Activated CD4-positive, alpha-beta T cell treated with anti-CD3 and anti-CD28 coated beads, Interleukin-2, Interleukin-6, amounts not matched to agents 100 ng/mL and 50 ng/mL, durations not matched to agents 16 hours and 8 hours (primary cell): ENCODE measurements at places on chromosomes 16 and 17.

DNA sequence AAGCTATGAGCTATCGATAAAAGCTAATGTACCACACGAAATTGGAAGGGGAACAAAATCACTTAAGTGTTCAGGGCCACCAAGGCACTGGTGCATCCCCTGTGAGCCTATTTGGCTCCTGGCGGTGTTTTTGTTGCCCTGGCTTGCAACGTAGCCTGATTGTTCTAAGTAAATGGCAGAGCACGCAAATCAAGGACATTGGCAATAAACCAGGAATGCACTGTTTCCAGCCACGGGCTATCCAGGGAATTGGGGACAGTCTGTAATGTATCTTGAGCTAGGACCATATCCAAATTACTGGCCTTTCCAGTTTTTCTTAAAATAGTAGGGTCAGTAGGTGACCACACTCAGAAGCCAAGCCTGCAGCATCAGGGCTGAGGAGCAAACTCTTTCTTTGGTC lies 734.0 kb downstream of the MAF start:
- no peak for DNase-seq

- peak; percentile 31 for DNase-seq
These were observed 658 bp downstream of the SYNRG start for GRCh38 chr17:37608351-37609169.

GRCh38 chr17:5841862-5842261 lies 228.3 kb upstream of the WSCD1 start:
- DNase-seq: no peak

DNA sequence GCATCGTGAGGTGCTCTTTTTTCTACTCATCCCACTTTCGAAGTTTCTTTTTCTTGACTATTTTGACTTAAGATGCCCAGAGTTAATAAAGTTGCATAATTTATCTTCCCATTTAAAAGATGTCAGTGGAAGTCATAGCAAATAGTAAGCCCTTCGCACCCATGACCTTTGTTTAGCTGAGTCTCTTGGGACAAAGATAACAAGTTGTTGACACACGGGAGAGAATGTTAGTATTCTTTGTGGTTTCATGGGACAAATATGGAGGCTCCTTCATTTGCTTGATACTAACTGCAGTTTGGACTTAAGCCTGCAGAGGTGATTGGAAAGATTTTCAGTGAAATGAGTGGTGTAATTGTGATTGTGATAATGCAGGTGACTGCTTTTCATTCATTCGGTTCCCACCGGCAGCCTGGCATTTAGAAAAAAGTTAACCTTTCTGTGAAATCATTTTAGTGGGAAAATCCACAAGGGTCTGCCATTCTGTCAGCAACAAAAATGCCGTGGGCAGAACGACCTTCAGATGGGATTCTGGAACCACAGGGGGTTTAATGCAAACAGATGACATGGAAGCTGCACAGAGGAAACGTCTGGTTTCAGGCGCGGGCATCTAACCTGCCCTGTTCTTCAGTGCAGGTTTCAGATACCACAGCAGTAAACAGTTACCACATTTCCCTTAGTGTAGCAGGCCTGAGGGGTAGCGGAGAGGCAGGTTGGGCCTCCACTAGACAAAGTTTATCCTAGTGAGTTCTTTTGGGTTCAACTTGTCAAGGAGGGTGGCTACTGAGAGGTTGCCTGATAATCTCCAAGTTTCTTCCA lies 123.0 kb downstream of the RPTOR start:
- peak; percentile 28 for DNase-seq

DNA sequence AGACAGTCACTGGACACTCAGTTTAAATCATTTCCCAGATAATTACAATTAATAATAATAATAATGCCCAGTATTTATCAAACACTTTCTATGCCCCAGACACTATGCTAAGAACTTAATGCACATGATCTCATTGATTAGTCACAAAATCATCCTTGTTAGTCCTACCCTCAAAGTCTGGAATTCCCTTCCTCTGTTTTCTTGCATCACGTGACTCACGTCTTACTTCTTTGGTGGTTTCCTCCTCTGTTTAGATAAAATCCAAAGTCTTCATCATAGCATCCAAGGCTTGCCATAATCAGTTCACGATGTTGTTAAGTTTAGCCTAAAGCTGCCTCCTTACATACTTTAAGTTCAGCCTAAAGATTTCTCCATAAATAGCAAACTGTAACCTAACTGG lies 471.9 kb downstream of the PMP22 start:
- DNase-seq: no peak

GRCh38 chr17:49422714-49423113 lies 8.0 kb upstream of the PHB1 start:
- DNase-seq: no peak

DNA sequence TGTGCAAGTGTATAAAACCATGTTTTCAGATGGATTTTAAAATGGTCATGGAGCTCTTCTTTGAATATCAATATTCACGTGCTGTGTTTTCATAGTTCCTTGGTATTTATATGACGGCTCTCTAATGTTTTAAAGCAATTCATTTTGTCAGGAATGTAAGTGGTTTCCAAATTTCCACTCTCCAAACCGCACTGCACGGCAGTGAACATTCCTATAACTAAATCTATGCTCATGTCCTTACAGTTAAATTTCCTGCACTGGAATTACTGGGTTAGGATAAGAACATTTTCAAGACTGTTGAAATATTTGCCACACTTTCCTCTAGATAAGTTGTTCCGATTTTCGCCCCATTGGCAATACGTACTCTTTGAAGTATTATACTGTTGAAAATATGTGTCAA lies 398.9 kb downstream of the PMP22 start:
- no peak for DNase-seq

GRCh38 chr17:68449021-68449739 lies 8.1 kb downstream of the WIPI1 start:
- DNase-seq: no peak

DNA sequence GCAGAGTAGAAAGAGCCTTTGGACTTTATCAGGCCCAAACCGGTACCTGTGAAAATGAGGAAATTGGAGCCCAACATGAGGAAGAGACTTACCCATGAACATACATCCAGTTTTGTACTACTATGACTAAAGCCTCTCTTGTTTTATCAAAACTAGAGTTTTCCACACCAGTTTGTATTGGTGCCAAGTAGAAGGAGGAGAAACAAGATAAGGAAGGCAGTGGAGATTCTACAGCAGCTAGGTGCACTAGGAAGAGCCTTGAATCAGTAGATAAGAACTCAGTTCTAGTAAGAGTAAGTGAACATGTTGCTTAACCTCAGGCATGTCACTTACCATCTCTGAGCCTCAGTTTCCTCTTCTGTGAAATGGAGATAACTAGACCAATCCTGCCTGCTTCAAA lies 13.7 kb upstream of the TMEM132E start:
- no peak for DNase-seq

DNA sequence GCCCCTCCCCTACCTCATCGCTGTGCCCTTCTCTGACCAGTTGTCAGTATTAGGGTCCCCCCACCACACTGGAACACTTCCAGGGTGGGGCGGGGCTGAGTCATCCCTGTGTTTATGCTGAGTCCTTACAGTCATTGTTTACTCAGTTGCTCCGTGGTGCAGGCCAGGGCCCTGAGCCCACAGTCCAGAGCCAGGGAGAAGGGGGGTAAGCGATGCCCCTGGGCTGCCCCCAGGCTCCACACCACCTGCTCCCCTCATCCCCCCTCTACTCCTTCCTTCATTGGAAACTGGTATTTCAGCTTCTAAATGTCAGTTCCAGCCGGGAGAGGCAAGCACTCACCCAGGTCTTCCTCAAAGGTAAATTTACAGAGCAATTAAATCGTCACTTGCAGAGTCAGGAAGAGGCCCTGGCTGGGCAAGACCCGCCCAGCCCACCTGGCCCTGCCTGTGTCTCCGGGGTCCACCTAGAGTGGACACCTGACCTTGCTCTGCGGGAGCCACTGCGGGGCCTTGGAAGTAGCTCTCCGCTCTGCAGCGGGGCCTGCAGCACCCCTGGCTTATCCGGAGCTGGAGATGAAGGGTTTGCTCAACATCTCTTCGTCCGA lies 4.8 kb downstream of the ATP2A3 start:
- no peak for DNase-seq

GRCh38 chr17:27526604-27527002 lies 70.4 kb downstream of the KSR1 start:
- DNase-seq: peak; percentile 85

GRCh38 chr16:17304491-17305119 lies 166.2 kb downstream of the XYLT1 start:
- DNase-seq: no peak

- DNase-seq: no peak
These were observed 900.8 kb upstream of the GOT2 start for GRCh38 chr16:59634951-59635350.

DNA sequence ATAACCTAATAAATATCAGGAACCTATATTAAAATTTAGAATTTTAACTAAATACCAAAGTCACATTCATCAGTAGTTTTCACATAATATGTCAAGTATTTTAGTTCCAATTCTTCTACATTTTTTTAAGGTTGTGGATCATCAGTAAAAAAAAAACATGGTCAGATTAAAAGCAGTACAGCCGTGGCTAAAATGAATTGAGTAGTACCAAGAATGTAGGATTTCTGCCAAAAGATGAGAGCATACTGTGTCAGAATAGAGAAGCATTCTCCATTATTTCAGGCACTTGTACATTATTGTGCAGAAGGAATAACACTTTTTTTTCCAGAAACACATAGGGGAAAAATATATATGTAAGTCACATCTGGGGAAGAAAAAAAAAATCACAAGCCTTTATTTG lies 1176.1 kb downstream of the CDH11 start:
- no peak for DNase-seq

- no peak for DNase-seq
These were observed 1444.8 kb upstream of the CDH8 start for GRCh38 chr16:63481060-63481459.

DNA sequence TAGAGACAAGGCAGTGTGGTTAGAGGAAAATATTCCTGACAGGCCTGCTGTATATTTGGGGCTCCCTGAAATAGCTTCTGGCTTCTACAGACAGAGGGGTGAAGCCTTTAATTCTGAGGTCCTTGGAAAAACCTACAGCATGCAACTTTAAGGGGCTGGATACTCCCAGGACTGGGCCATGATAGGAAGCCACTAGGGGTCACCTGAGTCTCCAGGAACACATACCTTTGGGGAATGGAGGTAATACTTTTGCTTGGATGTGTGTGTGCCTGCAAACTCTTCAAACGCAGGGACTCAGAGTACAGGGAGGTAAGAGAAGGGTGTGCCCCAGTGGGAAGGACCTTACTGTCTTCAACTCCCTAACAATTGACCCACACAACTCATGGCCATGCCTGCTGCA lies 4.1 kb downstream of the ASIC2 start:
- DNase-seq: no peak

DNA sequence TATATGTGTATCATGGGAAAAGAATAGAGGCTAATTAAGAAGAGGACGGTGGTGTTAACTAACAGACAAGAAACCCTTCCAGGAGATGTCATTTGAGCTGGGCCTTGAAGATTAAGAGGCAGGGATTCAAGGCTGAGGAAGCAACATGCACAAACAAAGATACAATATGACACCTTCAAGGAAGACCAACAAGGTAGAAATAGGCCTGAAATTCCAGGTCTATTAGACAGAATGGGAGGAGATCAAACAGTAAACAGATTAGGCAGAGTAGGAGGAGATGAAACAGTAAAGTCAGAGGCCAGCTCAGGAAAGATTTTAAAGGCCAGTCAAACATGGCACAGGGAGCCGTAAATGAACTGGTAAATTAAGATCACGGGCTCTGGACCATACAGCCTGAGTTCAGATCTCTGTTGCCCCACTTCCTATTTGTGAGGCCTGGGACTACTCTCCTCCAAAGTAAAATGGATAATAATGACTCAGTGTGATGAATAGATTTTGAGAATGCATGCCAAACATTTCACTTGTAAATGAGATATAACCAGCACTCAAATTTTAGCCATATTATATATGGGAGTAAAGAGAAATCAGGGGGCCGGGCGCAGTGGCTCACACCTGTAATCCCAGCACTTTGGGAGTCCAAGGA lies 38.9 kb downstream of the USP31 start:
- no peak for DNase-seq

DNA sequence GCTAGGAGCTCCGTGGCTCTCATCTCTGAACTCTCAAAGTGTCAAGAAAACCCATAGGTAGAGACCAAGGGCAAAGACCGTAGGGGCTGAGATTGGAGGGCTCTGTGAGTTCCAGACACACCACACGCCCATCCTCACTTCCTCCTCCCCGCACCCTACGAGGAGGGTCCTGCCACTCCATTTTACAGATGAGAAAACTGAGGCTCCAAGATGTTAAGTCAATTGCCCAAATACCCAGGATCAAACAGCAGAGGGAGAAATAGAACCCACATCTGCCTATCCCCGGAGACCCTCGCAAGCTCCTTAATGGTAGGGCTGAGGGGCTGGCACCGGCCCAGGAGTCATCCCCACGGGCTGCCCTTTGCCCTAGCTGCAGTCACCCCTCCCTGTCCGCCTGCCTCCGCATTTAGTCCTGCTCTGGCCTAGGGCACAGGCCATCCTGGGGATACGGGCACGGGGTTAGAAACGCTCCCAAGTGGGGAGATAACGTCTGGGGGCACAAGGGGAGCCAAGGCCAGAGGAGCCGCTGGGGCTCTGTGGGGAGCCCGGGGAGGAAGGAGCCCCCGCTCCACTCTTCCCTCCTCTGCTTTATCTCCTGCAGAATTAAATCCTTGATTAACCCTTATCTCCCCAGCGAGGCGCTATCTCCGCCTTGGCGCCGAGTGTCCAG lies 54.1 kb upstream of the ZC3H18 start:
- no peak for DNase-seq

DNA sequence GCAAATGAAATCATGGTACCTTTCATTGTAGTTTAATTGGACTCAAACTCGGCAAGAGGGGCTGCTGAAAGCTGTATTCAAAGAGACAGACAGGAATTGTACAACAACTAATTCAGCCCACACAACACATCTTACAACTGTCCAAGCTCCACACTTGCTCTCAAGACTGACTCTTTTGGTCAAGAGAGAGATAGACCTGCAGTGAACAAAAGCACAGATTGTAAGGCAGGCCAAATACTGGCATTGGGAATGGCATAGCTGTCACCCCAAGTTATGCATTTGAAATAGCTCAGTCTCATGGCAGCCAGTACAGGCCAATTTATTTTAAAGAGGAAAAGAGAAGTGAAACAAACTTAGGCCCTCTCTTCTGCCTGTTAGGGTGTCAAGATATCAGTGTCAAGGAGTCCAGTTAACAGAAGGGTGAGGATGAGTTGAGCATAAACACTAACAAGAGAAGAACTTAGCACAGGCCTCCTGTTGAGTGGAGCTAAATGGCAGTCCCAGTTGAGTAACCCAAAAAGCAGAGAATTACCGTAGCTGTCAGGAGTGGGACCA lies 215.7 kb downstream of the IRX3 start:
- DNase-seq: no peak

- DNase-seq: no peak
These were observed 43.5 kb downstream of the PEMT start for GRCh38 chr17:17548044-17548443.

- DNase-seq: no peak
These were observed 127.8 kb downstream of the SSH2 start for GRCh38 chr17:29802246-29802645.

DNA sequence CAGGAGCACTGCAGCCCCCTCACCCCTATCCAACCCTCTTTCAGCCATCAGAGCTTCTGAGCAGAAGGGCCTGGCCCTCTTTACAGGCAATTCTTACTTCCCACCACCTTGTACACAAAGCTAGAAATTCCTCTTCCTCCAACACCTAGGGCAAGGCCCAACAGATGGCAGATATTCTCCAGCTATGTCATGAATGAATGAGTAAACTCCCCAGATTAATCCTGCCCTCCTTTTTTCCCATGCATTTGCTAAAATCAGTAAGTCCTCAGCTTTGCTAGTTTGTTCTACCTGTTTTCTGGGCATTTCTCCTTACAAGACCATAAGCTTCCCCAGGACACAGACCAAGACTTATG lies 20.4 kb upstream of the MRPS23 start:
- DNase-seq: no peak
